ENCODE measurements at places on chromosomes 6 and 20.

- DNase-seq, result no peak
These were observed 7.2 kb downstream of the ZBTB2 start for GRCh38 chr6:151384151-151384550.

GRCh38 chr6:75204217-75204958 is 1.5 kb downstream of the COL12A1 start:
- peak; percentile 86 for DNase-seq

GRCh38 chr6:132065556-132065955 is 114.4 kb upstream of the CCN2 start:
- no peak for DNase-seq

- DNase-seq, result no peak
These were observed 240.7 kb downstream of the RNGTT start for GRCh38 chr6:88722686-88723085.
